ENCODE measurements at places on chromosomes 16 and 17. TPM values are rescaled to one million over a fixed set of nuclear protein-coding genes. Genes with fewer than 3 reads are reported as not detected.

AGRP gene
- total RNA-seq = not detected

ITPRIPL2 gene
- total RNA-seq = not detected

LDHD gene
- total RNA-seq = not detected

CTCF gene
- total RNA-seq = 36.0 TPM

TP53TG3B gene
- total RNA-seq = not detected

- H3K4me3 ChIP-seq = peak overlapping the region; percentile 69
- peaks cover 17% of the 10 kb centered on the region for H3K4me1 ChIP-seq
- no peak for DNase-seq
Observed at GRCh38 chr16:74999219-74999608, 390 bp downstream of the ZNRF1 start.

- H3K4me1 ChIP-seq = peaks cover 12% of the 10 kb centered on the region
- H3K27me3 ChIP-seq = no peaks in the 10 kb centered on the region
- DNase-seq = no peak
- no peak overlapping the region for H3K27ac ChIP-seq
- no peaks in the 10 kb centered on the region for H3K36me3 ChIP-seq
Observed at GRCh38 chr17:66695098-66695497, 139.8 kb upstream of the CACNG5 start.

DNA sequence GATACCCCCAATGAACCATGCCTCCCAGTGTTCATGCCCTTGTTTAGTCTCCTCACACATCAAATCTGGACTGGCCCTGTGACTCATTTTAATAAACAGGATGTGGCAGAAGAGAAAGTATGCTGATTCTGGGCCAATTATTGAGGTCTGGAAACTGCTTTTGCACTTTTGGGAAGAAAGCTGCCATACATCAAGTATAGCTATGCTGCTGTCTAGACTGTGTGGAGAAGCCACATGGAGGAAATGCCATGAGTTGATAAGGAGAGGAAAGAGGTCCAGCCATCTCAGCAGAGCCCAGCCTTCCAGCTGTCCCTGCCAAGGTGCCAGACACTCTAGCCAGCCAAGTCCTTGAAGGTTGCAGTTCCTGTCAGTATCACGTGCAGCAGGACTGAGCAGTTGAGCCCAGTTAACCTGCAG, 16.7 kb downstream of the RPRML start:
- H3K27ac ChIP-seq = no peak overlapping the region
- H3K4me3 ChIP-seq = no peak overlapping the region
- H3K4me1 ChIP-seq = no peaks in the 10 kb centered on the region

DNA sequence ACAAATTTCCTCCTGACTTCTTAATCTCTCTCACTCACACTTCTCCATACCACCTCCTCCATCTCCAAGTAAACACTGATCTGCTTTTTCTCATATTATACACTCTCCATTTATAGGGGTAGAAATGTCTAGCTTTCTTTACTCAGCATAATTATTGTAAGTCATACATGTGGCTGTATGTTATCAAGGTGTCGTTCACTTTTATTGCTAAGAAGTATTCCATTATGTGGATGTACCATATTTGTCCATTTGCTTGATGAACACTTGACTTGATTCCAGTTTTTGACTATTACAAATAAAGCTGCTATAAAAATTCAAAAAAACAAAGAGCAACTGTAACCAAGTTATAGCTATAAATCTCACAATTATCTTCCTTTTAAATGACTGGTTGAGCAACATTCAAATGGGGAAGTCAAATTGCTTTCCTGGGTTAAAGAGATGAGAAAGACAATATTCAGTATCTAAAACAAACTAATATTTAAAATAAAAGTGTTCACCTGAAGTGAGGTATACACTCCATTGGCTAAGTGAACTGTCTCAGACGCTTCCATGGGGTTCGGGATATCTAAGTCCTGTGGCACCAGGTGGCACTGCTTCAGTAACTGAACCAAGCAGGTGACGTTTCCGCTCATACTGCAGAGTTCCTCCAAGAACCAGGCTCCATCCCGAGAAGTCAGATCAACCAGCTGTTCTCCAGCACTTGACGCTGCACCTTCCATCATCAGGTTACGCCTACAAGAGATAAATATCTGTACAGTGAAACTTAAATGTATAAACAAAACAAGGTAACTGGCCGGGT, 32.6 kb upstream of the ARL6IP1 start:
- no peaks in the 10 kb centered on the region for H3K4me1 ChIP-seq
- peaks cover 75% of the 10 kb centered on the region for H3K36me3 ChIP-seq
- no peak overlapping the region for H3K4me3 ChIP-seq
- no peak for DNase-seq
- H3K27me3 ChIP-seq = no peaks in the 10 kb centered on the region

DNA sequence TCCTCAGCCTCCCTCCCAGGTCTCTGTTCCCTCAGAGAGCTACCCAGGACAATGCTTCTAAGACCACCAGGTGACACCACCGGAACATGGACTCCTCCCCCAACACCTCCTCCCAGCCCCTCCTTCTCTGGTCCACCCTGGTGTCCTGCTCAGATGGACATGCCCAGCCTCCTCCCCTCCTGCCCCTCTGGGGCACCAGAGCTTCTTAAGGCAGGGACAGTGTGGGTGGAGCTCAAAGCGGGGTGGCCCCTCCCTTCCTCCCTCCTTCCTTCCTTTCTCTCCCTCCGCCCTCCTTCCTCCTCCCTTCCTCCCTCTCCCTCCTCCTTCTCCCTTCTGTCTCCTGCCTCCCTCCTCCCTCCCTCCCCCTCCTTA, 22.7 kb downstream of the TRPV3 start:
- peak; percentile 49 for DNase-seq
- no peaks in the 10 kb centered on the region for H3K27me3 ChIP-seq
- peaks cover 9% of the 10 kb centered on the region for H3K4me1 ChIP-seq
- no peak overlapping the region for H3K27ac ChIP-seq
- no peak overlapping the region for H3K4me3 ChIP-seq
- H3K36me3 ChIP-seq = no peaks in the 10 kb centered on the region

DNA sequence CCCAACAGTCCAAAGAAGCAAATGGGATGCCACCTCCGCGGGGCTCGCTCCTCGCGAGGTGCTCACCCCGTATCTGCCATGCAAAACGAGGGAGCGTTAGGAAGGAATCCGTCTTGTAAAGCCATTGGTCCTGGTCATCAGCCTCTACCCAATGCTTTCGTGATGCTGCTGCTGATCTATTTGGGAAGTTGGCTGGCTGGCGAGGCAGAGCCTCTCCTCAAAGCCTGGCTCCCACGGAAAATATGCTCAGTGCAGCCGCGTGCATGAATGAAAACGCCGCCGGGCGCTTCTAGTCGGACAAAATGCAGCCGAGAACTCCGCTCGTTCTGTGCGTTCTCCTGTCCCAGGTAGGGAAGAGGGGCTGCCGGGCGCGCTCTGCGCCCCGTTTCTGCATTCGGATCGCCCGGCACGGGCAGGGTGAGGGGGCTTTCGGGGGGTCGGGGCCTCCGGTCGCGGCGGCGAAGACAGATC, at the start of gene CDH13:
CDH13 (plus strand) TSS at position 179 of the 471 bp plus-strand sequence.
- no peak within 1 kb of the TSS for H3K4me3 ChIP-seq
- no peaks in the 10 kb centered on the region for H3K36me3 ChIP-seq
- H3K27me3 ChIP-seq = no peaks in the 10 kb centered on the region
- H3K4me1 ChIP-seq = no peaks in the 10 kb centered on the region
- no peak for DNase-seq

- H3K4me1 ChIP-seq = no peaks in the 10 kb centered on the region
- DNase-seq = no peak
- no peak overlapping the region for H3K27ac ChIP-seq
- no peaks in the 10 kb centered on the region for H3K27me3 ChIP-seq
Observed at GRCh38 chr17:32285746-32286517, 20.3 kb downstream of the RHBDL3 start.

DNA sequence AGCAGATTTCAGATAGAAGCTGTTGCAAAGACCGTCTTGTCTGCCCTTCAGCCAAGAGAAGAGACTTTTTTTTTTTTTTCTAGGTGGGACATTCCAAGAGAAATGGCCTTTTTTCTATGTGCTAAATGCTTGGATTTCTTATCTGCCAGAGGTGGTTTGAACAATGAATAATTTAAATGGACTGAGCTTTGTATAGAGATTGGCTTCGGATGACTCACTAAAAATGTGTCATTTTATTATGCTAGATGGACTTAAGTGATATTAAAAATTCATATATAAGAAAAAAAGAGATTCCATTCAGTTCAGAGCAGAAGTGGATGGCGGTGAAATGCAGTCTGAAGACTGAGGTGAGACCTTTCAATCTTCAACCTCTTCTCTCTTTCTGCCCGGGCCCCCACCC, 58.4 kb downstream of the MEAK7 start:
- no peak overlapping the region for H3K27ac ChIP-seq
- no peak overlapping the region for H3K4me3 ChIP-seq
- no peaks in the 10 kb centered on the region for H3K27me3 ChIP-seq
- H3K4me1 ChIP-seq = no peaks in the 10 kb centered on the region
- H3K36me3 ChIP-seq = no peaks in the 10 kb centered on the region

DNA sequence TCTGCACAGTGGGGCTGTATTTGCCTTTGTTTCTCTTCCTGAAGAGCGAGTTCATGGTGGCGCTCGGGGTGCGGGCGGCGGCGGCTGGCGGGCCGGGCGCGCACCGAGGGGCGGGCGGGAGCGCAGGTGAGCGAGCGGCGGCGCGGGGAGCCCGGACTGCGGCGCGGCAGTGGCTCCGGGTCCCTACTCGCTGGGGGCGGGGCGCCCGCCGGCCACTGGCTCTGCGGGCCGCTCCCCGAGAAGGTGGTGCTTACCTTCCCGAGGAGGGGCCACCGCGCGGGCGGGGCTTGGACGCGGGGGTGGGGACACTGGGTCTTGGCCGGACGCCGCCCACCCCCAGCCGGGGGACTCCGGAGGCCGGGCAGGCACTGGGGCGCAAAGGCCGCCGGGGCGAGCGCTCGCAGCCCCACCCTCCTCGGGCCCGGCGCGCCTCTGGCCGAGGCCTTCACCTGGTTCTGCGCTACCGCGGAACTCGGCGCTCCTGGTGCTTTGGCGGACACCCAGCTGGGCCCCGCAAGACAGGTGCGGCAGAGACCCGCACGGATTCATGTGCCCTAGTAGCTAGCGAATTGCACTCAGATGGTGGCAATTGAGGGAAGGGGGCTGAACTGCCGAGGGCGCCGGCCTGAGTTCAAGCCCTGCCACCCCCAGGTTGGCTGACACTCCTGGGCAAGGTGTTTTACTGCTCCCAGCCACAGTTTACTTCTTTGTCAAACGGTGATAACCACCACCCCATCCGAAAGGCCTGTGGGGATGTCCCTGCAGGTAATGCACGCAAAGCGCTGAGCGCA, at the start of gene PPL:
PPL (minus strand) TSS at position 158 of the 791 bp plus-strand sequence; CDS start at position 55, 103 bp downstream.
- H3K4me3 ChIP-seq = no peak within 1 kb of the TSS
- no peaks in the 10 kb centered on the region for H3K4me1 ChIP-seq
- no peaks in the 10 kb centered on the region for H3K27me3 ChIP-seq
- no peaks in the 10 kb centered on the region for H3K36me3 ChIP-seq

DNA sequence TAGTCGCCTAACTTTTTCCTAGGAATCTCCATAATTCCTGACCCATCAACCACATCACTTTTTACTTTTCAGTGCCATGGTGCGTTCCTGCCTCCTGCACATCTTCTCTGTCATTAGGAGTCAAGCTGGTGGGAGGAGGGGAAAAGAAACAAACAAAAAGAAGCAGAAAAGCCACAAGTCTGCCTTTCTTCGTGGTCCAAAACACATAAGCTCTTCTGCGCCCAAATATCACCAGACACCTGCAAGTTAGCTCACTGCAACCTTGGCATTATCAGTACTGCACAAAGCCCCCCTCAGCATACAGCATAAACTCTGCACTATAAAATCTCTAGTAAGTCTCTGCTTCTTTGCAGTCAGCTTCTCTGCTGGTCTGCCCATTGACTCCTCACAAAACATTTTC, 295.3 kb downstream of the HS3ST3B1 start:
- H3K4me1 ChIP-seq = no peaks in the 10 kb centered on the region
- H3K4me3 ChIP-seq = no peak overlapping the region
- H3K27ac ChIP-seq = no peak overlapping the region
- H3K36me3 ChIP-seq = no peaks in the 10 kb centered on the region

- H3K27me3 ChIP-seq = no peaks in the 10 kb centered on the region
- peaks cover 47% of the 10 kb centered on the region for H3K4me1 ChIP-seq
- H3K27ac ChIP-seq = no peak overlapping the region
- no peaks in the 10 kb centered on the region for H3K36me3 ChIP-seq
- no peak for DNase-seq
Observed at GRCh38 chr16:56190677-56191155, 573 bp upstream of the GNAO1 start.

DNA sequence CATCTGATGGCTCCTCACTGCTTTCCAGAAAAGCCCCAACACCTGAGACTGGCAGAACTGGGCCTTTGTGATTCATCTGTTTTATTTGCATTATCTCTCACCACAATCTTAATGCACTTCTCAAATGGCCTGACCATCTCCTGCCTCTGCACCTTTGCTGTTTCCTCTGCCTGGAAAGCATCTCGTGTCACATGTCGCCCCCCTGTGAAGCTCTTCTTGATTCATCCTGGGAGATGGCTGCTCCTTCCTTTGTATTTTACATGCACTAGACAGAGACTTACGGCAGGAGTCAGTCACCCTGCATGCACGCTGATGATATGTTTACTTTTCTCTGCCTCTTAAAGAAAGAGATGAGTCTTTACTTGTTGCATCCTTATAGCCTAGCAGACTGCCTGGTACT, 30.0 kb downstream of the HNF1B start:
- no peak overlapping the region for H3K27ac ChIP-seq
- peaks cover 9% of the 10 kb centered on the region for H3K4me1 ChIP-seq
- H3K36me3 ChIP-seq = no peaks in the 10 kb centered on the region
